ENCODE measurements at places on chromosomes 5 and 9.

DNA sequence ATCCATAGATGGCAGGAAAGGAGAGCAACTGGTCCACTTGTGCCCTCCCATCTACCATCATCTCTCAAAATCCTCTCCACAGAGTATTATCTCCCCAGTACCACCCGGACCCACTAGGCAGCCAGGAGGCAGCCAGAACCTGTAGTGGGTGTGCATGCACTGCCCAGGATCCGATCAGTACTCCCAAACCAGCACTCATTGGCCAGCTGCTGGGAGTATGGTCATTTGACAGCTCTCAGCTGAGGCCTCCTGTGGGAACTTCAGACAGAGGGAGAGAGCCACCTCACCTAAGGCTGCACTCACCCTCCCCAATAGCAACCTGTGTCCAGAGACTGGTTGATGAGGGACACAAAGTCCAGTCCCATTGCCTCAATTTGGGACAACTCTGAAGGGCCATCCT lies 286.0 kb downstream of the TRIM36 start:
- no peak for DNase-seq

DNA sequence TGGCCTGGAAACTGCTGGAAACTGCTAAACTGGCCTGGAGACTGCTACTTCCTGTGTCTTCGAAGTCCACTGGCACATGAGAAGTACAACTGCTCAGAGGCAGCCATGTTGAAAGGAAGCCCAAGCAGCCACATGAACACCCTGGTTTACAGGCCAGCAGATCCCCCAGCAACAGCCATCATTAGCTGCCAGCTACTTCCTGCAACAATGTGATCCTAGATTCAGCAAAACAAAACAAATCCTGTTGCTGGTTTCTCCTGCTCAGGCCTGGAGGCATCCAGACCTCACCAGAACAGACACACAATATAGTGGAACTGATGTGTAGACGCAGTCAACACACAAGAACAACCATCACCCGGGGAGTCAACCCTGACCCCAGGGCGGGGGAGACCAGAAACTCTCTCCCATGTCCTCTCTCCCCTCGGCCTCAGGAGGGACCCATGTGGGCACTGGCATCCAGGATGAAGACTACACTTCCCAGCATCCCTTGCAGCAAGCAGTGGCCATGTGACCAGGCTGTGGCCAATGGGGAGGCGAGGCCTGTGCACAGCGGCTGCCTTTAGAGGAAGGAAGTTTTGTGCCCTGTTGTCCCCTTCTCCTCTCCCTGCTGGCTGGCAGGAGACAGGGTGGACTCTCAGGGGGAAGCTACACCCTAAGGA lies 9.2 kb upstream of the LCN15 start:
- no peak for DNase-seq

- DNase-seq, result no peak
Observed at GRCh38 chr9:82555431-82556051, 507.4 kb downstream of the RASEF start.

DNA sequence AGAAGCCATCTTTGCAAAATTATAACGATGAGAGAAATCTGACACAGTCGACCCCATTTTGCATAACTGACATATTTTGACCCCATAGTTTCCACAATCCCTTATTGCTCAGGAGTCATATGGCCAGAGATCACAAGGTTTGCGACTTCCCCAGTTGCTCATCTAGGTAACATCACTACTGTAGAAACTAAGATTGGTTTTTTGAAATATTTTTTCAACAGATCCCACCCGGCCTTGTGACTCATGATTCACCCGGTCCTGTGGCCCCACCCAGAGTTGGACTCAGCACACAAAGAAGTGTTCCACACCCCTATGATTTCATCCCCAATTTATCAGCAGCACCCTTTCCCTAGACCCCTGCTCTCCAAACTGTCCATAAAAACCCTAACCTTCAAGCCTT lies 50.2 kb downstream of the TIMD4 start:
- no peak for DNase-seq

DNA sequence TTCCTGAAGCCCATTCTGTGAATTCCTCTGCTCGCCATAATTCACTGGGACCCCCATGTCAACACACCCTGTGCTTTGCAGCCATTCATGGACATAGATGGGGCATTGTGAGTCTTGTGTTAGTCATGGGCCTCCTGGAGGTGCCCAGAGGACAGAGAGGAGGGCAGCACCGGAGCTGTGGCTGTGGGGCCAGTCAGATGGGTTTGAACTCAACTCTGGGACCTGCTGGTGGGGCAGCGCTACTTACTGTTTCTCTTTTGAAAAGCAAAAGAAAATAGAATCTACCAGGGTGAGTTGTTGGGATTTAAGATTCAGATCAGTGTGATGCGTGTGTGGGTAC lies 11.3 kb upstream of the EXOC3 start:
- no peak for DNase-seq

GRCh38 chr5:89230178-89230577 lies 347.2 kb upstream of the MEF2C start:
- DNase-seq, result no peak

- DNase-seq, result no peak
Observed at GRCh38 chr9:13431692-13432091, 152.2 kb upstream of the MPDZ start.

DNA sequence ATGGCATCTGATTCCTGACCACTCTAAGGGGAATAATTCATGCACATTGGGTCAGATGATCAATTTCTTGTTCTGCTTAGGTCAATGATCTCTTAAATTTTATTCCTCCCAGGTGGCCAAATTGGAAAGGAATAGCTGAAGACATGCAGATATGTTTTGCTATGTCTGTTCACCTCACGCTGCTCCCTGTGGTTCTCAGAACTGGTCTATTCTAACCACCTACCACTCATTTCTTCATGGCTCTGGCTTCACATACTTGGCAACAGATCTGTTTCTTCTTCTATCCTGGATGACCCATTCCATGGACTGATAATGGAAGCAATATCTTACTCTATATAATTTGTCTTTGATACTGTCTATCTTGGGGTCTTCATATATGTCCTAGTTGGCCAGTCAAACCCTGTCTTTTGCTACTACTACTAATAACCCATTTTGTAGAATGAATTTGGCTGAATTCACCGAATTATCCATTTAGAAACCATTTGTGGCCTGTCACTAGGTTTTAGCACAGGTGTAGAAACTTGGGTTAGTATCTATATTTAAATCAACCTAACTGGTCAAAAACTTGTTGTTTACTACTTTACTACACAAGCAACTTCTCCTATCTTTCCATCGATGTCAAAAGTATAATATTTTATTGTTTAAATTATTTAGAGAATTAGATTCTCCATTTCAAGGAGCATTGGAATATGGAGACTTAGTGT lies 650.9 kb downstream of the TLE4 start:
- no peak for DNase-seq

GRCh38 chr5:176621661-176622079 lies 8.7 kb downstream of the SNCB start:
- no peak for DNase-seq

DNA sequence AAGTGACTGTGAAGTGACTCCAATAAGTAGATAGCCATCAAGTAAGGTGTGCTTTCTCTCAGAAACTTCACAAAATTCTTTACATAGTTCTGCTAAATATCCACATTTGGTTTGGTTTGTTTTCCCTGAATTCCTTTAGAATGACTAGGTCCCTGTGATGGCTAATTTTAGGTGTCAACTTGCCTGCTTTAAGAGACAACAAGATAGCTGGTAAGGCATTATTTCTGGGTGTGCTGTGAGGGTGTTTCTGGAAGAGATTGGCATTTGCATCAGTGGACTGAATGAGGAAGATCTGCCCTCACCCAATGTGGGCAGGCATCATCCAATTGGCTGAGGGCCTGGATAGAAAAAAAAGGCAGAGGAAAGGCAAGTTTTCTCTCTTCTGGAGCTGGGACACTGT lies 8.3 kb upstream of the PTBP3 start:
- DNase-seq, result no peak

DNA sequence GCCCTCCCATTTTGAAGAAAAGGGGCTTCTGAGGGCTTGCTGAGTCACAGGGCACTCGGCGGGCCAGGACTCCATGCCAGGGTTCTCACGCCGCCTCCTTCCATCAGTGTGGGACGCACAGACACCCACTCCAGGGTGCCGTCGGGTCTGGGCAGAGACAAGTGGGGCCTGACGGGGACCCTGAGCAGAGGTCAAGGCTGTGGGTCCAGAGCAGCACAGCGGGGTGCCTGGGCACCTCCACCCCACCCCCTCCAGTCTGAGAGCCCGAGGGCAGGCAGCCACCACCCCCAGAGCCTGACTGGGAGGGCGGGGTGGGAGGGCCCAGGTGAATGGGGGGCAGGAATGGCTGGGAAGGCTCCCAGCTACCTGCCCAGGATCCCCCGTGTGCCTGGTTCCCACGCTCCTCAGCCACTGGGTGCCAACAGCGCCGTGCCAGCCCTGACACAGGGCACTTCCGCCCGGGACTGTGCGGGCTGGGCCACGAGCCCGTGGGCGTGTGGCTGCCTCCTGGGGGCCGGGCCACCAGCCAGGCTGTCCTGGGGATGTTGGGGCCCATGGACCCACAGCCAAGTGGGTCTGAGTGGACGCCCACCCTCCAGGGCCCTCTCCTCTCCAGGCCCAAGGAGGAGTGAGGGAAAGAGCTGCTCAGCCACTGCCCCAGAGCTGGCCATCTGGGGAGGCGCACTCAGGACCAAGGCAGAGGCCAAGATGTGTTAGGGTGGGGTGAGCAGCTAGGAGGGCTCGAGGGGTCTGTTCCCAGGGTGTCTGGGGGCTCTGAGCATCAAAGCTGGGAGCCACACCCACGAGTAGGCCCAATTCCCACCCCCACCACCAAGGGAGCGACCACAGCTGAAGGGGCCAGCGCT lies 10.1 kb upstream of the NRARP start:
- no peak for DNase-seq

- no peak for DNase-seq
Observed at GRCh38 chr5:127865273-127865672, 162.1 kb downstream of the CCDC192 start.

DNA sequence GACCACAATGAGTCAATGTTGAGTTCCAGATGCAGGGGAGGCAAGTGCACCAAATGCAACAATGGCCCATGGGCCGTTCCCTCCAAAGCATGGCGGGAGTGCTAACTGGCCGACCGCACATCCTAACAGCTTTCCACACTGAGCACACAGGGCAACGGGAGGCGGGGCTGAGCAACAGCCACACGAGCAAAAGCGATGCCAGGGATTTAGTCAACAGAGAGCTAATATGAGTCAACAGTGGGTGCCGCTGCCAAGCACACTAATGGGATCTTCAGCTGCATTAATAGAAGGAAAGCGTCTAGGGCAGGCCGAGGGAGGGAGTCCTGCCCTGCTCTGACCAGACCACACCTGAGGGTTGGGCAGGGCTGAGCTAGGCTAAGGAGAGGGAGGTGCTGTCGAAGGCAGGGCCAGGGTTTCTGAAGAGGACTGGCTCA lies 4.6 kb downstream of the EPB41L4B start:
- DNase-seq, result no peak

- no peak for DNase-seq
Observed at GRCh38 chr5:121706686-121707085, 145.0 kb upstream of the FTMT start.

- DNase-seq, result no peak
Observed at GRCh38 chr9:27247756-27248155, 49.2 kb downstream of the EQTN start.

DNA sequence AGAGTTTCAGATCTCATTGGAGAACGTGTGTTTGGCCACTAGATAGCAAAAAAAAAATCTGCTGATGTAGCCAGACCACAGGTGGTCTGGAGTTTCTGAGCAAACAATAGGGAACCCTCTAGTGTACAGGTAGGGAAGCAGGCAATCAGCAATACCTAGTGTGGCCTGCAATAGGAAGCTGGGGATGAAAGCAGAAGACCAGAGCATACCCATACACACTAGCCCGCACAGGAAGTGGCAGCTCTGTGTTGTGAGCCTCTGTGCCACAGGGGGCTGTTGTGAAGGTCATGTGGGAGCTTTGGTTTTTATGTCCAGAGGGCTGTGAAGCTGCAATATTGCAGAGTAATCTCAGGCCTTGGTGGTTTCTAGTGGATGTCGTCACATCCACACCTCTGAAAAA lies 81.2 kb downstream of the MTAP start:
- DNase-seq, result no peak

GRCh38 chr9:27160636-27161035 lies 51.6 kb downstream of the TEK start:
- no peak for DNase-seq

DNA sequence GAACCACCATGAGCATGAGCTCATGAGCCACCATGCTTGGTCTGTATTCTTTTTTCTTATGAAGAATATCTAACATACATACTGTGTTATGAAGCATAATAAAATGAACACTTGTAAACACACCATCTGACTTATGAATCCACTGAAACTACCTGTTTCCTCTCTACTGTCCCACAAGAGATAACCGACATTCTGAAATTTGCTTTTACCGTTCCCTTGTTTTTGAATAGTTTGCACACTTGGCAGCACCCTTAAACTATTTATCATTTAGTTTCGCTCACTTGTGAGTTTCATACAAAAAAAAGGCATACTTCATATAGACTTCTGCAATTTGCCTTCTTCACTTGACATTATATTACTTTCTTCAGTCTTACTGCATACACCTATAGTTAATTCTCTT lies 8.9 kb downstream of the LARS1 start:
- DNase-seq, result no peak

GRCh38 chr5:25515525-25515924 lies 870.7 kb upstream of the CDH10 start:
- no peak for DNase-seq

GRCh38 chr5:139395844-139396640 lies 1.1 kb upstream of the PROB1 start:
- DNase-seq, result no peak

DNA sequence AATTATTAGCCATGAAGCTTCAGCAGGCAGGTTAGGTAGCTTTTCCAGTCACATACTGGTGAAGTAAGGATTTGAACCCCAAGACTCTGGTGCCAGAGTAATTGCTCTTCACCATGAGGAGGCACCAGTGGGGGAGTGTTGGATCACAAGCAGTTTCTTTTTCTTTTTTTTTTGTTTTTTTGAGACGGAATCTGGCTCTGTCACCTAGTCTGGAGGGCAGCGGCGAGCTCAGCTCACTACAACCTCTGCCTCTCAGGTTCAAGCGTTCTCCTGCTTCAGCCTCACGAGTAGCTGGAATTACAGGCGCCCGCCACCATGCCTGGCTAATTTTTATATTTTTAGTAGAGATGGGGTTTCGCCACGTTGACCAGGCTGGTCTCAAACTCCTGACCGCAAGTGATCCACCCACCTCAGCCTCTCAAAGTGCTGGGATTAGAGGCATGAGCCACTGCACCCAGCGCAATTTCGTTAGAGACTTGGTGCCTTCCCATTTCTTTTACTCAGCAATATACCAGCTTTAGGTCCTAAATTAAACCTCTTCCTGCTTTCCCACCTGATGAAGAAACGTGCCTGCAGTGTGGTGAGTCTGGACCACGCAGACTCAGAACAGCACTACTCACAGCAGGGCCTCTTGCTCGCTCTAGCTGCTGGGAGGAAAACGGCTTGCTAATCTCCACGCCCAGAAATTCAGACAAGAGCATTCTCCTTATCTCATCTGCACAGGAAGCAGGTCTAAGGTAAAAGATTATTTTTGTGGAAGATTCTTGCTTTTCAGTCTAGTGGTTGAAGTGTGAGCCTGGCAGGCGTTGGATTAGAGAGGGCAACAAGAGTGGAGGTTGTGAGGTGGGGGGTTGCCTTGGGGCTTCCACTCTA lies at the start of gene S100Z:
Gene S100Z, plus strand, starts transcription at position 596 of the 873 bp plus-strand sequence. CDS start 25,346 bp downstream, outside the sequence.
- DNase-seq, result peak; percentile 50

- DNase-seq, result peak; percentile 22
Observed at GRCh38 chr5:173888473-173889131, 453 bp downstream of the CPEB4 start.
